Caki2 (cell line): ENCODE measurements at places on chromosomes 1 and 21.
A peak's percentile ranks its signal among the peaks of the same experiment; 100 is the strongest.

DNA sequence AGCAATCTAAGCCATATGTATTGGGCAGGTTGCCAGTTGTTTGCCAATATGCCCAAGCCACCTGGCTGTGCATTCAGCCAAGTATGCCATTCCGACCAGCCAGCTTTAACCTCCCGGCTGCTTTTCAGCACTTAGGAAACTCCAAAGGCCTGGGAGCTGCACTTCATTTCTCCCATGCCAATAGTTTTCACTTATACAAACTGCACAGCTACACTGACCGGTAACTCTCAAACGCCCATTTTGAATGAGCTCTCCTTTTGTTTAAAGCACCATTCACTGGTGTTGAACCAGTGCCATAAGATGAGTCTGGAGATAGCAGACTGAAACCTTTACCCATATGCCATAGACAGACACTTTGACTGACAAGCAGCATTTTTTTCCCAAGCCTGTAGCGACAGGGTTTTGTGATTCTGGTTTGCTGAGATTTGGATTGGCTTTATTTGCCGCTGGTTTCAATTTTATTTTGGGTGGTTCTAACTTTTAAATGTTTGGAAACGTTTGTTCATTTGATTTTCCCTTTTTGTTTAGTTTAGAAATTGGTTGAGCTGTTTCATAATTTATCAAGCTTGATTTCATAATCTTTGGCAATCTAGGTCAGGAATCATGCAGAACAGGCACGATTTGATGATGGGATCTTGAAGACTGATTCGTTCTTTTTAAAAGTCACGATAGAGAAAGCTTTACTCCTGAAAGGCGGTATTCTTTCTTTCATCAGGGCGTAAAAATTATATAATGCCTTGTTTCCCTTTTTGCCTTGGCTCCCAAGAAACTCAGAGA lies 144.6 kb downstream of the NFIA start:
- no peak for DNase-seq

DNA sequence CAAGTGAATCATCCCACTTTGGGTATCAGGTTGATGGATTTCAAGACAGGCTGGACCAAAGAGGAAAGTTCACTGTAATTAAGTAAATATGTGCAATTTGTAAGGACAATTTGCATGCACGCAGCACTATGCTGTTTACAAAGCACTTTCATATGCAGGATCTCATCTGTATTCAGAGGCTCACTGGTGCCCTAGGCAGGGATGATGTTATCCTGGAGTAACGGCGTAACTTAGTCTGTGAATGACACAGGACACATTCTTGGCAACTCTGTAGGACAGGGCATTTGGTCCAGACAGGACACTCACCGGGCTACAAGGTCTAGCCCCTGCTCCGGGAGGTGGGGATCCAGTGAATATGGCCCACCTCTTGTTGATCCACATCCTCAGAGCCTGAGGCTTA lies 365.4 kb upstream of the DUSP10 start:
- DNase-seq, result no peak

GRCh38 chr1:205171369-205171768 lies 40.1 kb downstream of the DSTYK start:
- DNase-seq, result no peak

GRCh38 chr1:173491508-173491907 lies 14.4 kb downstream of the PRDX6 start:
- no peak for DNase-seq

DNA sequence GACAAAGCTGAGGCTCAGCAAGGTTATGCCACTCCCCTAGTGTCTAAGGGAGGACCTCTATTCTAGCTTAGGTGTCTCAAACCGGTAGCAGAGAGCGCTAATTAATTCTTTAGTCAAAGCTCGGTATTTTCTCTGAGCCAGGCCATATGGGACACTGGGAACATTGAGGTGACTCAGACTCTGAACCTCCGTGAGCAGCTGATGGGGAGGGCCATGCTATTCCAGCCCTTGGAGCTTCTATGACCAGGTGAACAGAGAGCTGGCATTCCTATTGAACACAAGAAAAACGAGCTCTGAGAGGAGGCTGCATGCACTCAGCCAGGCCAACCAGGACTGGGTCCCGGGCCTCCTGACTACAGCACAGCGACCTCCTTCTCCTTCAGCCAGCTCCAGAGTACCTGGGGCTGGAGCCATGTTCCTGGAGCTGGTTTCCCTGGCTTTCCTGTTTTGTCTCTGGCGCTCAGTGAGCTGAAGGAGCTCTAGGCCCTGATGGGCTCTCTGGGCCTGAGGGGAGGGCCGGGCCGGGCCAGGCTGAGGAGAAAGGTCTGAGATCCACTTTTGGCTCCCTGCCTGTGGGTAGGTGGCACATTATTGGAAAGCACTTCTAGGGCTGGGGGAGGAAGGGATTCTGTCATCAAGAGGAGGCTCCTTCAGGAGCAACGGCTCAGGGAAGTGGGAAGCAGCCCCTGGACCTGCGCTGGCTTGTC lies 37.0 kb downstream of the SLC9A1 start:
- DNase-seq, result no peak

- no peak for DNase-seq
These were observed 2.1 kb downstream of the SAMSN1 start for GRCh38 chr21:14543983-14544382.

DNA sequence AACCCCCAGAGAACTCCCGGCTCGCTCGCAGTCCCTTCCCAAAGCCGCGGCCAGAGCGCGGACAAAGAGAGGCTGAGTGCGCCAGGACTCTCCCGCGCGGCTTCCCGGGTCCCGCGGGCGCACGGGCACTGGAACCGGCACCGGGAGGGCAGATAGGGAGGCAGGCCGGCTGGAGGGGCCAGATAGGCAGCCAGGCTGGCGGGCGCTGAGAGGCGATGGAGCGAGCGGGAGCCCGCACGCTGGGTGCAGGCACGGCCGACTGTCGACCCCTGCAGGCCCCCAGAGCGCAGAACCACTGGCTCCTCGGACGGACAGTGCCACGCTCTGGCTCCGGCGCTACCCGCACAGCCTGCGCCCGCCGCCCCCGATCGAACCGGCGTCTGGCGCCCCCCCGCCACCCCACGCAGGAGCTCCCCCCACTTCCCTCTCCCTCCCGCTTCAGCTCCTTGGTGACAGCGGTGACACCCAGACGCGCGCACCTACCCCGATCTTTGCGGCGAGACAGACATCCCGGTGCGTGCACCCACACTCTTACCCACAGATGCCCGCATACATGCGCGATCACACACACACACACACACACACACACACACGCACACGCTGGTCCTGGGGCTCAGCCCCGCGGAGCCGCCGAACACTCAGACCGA lies 534 bp downstream of the SLC6A9 start:
- peak; percentile 63 for DNase-seq

- DNase-seq, result no peak
These were observed 417.9 kb downstream of the MATN1 start for GRCh38 chr1:30305519-30305918.

DNA sequence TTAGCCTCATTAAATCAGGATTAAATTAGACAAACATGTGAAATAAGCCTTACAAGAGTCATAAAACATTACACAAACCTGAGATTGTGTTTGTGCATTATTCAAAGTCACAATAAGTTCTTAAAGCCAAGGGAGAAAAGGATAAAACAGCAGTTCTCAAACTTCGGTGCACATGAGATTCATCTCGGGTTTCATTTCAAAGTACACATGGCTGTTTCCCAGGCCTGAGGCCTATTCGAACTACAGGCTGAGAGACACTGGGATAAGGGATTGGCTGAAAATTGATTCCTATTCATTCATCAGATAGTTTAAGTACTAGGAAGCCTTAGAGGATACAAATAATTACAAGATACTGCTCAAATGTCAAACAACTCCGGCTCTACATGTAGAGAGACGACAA lies 35.9 kb upstream of the PROX1 start:
- no peak for DNase-seq

DNA sequence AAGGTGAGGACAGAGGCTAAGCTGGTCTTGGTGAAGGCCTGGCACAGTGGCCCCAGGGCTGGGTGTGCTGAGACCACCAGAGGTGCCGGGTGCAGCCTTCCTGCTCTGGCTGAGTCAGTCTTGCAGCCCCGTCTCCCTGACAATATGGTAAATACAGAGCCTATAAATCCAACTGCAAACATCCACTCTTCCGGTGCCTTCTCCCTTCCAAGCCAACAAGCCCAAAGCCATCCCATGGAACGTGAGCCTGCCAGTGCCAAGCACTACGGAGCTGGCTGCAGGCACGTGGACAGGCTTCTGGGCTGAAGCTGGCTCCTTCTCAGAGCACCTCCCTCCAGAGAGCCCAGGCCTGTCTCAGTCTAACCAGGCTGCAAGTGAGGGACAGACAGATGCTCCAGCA lies 70.0 kb downstream of the TRABD2B start:
- DNase-seq, result no peak

DNA sequence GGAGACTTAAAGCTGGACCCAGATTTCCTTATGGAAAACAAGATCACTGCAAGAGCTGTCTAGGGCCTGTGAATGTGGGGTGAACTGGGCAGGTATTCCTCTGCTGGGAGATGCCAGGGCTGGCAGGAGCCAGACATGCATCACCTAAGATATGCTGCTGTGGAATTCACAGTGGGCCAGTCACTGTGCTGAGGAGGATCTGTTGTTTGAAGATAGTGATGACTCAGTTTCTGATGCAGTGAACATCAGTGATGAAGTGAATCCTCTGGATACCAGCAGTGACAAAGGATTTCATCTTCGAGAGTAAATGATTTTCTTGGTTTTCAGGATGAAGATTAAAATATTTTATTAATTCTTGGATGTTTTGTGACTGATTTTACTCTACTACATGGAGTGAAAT lies 29.9 kb upstream of the CAMSAP2 start:
- DNase-seq, result no peak

DNA sequence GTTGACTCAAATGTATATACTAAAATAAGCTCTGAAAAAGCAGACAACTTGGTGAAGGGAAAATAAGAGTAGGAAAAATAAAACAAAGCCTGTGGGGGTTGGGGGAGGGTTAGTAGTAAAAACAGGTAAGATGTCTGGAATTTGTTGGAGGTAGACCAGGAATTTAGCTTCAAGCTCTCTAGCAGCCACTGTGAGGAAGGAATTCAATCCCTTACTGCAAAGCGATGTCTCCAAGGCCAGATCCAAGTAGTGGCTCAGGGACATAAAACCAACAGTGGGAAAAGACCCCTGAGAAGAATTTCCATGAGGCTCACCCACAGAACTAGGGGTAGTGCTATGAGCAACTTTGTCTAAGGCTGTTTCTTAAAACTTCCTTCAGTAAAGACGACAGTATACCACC lies 7.8 kb downstream of the ANGPTL7 start:
- no peak for DNase-seq

DNA sequence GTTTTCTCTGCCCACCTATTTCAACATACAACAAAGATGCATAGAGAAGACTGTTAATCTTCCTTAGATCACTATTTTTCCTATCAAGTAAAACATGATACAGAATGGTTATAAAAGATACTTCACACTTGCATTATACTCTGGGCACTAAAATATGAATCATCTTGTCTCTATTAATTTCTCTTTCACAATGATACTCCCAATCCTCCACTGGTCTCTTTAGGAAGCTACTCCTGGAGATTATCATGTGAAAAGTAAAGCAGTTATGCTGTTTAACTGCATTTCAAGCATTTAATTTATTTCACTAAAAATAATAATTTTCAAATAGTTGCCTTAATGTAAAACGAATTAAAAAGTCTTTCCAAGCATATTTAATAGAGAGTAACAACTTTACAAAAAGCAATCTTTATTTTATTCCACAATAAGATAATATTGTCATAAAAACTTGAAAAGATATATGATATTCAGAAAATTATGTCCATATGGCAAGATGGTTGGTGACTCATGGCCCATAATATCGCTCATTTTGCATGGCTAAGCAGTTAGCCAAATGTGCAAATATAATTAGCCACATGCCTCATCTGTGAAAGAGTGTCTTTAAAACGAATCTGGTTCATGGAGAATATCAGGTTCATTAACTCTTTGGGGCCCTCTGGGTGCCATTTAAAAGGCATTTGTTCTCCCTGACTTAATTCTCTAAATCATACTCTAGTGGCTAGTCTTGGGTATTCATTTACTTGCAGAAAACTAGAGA lies 1569.0 kb upstream of the B3GALT2 start:
- DNase-seq, result no peak

DNA sequence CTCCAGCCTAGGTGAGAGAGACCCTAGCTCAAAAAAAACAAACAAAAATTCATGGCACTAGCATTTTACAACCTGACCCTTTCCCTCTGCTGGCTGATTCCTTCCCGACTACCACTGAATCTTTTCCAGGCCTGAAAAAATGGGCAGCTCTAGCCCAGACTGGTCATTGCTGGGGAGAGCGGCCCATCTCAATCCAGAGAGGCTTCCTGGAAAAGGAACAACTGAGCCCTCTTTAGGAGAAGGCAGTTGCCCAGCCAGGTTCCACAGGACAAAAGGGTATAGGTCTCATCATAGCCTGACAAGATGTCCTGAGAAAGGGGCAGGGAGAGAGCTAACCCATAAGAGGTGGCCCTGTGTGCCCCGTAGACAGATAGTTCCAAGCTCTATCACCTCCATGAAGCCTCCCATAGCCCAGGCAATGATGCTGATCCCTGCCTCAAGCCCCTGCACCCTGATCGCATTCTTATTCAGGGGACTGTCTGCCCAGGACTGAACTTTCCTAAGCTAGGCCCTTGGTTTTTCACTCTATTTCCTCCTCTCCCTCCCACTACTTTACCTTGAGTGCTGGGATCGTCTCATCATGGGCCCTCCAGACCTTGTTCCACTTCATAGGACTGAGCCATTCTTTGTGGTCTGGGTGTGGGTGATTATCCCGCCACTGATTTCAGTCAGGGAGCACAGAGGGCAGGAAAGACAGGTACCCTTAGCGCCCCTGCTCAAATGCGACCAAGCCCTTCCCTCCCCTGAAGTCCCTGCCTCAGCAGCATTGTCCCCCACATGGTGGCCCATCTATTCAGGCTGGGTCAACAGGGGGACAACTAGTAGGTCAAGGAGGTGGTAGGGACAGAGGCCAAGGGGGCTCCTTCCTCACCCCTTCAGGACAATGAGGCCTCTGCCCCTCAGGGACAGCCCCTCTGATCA lies 18.2 kb downstream of the RHBG start:
- DNase-seq, result no peak

- DNase-seq, result no peak
These were observed 323.8 kb downstream of the AMY1C start for GRCh38 chr1:104073463-104073902.

DNA sequence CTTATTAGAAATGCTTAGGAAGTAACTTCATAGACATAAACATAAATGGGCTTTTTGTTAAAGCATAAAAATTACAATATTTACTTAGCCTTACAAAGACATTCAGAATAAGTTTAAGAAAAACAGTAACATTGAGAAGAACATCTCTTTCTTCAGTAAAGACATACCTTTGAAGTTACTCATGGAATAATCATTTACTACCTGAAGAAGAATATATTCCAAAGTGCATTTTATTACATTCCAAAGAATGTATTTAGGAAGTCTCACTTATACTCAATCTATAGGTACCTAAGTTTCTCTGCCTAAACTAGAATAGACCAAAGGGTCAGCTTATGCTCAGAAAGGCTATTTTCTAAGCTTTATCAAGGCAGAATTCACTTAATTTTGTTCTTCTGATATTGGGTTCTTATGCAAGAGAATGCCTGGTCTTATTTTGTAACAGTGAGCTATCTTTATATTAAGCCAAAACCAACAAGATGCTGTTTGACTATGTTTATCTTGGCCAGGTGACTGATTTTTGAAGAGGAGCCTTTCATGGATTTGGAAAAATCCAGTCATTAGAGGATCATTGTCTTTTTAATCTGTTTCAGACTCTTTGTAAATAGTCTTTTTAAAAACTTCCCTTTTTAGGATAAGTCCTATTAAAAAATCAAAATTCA lies 110.1 kb downstream of the OLFML2B start:
- peak; percentile 81 for DNase-seq

- DNase-seq, result peak; percentile 44
These were observed 516 bp downstream of the PHLDA3 start for GRCh38 chr1:201468501-201468843.
